Left renal cortex interstitium (tissue), 4 donors: ENCODE measurements at places on chromosomes 16 and 17. TPM values are rescaled to one million over a fixed set of nuclear protein-coding genes. Genes with fewer than 3 reads are reported as not detected.

PLD2 gene
- polyA plus RNA-seq: 52.9 TPM

TANC2 gene
- polyA plus RNA-seq: 25.7 TPM

MPRIP gene
- polyA plus RNA-seq: 142 TPM

ST6GALNAC2 gene
- polyA plus RNA-seq: 9.5 TPM

GFOD2 gene
- polyA plus RNA-seq: 23.7 TPM

CD300E gene
- polyA plus RNA-seq: 0.32 TPM

KRT20 gene
- 0.20 TPM for polyA plus RNA-seq

HCRT gene
- 0.41 TPM for polyA plus RNA-seq

KRTAP4-4 gene
- polyA plus RNA-seq: not detected

TBX4 gene
- 0.23 TPM for polyA plus RNA-seq

DNA sequence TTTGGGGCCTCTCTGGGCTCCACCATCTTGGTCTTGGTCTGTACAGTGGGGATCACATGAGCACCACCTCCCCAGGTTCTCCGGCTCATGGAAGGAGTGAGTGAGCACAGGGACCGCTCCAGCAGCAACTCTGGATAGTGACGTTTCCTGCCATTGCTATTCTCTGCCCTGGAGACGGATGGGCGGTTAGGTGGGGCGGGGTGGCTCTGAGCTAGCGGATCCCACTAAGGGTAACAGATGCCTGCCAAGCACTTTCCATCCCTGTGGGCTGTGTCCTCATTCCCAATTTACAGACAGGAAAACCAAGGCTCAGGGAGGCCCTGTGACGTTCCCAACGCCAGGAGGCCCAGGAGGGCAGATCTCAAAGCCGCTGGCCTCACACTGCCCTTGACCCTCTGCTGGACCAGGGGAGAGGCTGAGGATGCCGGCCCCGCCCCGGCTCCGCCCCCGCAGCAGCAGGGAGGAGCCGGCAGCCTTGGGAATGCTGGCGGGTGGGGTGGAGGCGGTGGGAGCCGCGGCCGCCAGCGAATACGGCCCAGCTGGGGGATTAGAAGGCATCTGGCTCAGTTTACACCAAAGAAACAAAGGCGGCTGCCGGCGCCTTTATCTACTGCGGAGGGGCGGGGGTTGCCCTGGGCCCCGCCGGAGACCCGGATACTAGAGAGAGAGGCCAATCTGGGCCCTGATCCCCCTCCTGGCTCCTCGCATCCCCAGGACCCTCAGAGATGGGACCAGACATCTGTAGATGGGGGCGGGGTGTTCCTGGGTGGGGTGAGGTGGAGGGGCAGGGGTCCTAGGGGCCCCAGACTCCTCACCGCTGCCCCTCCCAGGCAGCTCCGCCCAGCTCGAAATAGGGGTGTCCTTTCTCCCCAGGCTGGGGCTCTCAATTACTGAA lies 122.3 kb upstream of the CIBAR2 start:
- DNase-seq: no peak

GRCh38 chr17:63150994-63151464 lies 185.0 kb downstream of the TANC2 start:
- DNase-seq: peak; percentile 49

GRCh38 chr17:8438441-8438840 lies 2.8 kb downstream of the NDEL1 start:
- DNase-seq: no peak

DNA sequence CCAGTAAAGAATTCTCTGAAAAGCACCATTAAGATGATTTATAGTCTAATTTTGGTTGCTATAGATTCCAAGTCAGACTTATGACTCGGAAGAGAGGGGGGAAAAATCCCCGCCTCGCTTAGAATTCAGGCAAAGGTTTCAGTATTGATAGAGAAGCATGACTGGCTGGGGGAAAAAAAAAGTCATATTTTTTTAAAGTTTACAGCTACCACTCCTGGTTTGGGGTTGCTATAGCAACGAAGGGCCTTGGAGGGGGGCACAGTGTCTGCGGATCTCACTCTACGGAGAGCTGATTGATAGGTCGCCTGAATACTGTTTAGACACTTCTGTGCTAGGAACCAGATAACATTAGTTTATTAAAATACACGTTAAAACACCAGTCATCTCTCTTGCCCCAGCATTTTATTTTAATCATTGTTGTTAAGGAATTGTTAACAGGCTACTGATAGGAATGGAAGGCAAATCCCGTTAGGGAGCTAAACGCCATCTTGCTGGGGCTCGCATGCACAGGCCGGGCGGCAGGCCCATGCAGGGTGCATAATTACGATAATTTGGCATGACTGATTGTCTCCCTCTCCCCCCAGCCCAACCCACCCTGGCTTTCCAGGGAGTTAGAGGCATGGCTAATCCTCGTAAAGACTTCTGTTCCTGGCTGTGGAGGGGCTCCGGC lies 380.0 kb upstream of the XYLT1 start:
- no peak for DNase-seq

DNA sequence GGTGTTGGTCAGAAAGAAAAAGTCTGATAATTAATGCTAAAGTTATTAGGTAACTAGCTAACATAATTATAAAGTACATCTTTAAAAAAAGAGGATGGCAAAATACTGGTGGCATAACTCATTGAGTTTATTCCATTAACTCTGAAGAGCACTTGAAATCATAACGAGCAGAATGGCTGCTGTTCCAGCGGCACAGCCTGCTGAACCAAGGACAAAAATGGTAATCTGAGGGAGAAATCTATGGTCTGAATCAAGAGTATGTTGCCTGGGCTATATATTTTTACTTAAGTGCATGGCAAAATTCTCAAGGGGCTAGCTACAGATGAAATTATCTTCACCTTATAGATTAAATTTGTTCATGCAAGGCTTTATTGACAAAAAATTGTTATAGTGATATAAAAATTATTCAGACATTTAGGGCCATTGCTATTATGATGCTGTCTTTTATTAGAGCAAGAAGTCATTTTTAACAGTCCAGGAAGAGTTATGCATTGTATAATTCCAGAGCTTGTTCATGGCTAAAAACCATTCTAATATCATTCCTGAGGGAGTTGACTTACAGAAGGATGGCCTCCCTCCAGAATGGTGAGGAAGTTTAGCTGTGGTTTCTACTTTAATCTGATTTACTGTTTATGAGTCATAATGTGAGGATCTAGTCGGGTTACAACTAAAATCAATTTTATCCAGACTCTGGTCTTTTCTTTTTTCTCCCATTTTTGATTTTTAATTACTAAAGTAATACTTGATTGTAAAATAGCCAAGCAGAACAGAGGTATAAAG lies 41.4 kb upstream of the ANKFN1 start:
- no peak for DNase-seq

DNA sequence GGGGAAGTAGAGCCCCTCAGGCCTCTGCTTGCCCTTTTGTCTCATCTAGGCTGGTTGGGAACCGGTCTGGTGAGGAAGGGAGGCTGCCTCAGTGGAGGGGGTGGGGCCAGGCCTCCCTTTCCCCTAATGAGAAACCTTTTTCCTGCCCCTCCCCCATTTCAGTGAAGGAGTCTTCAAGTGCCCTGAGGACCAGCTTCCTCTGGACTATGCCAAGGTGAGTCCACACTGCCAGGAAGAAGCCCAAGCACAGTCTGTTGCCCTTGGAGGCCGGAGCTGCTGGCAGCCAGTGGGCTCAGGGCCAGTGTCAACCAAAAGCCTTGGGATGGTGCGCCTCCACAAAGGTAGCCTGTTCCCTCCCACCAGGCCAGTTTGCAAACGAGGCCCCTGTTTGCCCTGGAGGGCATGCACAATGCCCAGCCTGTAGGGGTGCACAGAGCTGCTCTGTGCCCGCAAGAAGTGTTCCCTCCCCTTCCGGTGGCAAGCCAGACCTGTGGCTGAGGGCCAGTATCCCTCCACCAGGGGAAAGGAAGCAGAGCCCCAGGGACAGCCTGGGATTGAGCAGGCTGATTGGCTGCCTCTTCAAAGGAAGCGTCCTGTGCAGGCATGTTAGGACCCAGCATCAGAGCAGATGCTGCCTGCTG lies 3.4 kb downstream of the TRAF4 start:
- DNase-seq: no peak

DNA sequence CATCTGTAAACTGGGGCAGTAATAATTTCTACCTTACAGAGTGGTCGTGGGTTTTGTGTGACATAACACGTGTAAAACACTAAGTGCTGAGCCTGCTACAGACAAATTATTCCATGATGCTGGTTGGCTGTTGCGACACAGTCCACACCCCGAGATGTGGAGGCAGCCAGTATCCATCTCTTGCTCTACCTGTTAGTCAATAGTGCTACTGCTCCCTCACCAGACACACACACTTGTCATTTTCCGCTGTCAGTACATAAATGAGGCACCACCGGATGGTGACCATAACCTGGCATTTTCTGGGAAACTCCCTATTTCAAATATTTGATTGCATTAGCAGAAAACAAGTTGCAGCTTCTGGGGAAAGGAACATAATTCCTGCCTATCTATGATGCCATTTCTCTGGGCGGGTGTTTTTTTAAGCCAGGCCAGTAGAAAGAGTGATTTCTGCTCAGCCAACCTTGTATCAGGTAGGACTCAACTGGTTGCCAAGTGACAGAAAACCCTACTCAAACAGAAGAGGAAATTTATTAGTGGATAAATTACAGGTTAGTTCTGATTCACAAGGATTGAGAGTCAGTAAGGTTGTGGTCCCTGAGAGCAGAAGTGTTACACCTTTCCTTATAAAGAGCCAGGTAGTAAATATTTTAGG lies 24.1 kb downstream of the DNAJA2 start:
- DNase-seq: no peak

GRCh38 chr17:28807925-28808634 lies 34.5 kb downstream of the FAM222B start:
- DNase-seq: no peak

GRCh38 chr16:53357955-53358354 lies 76.3 kb upstream of the RBL2 start:
- DNase-seq: no peak

DNA sequence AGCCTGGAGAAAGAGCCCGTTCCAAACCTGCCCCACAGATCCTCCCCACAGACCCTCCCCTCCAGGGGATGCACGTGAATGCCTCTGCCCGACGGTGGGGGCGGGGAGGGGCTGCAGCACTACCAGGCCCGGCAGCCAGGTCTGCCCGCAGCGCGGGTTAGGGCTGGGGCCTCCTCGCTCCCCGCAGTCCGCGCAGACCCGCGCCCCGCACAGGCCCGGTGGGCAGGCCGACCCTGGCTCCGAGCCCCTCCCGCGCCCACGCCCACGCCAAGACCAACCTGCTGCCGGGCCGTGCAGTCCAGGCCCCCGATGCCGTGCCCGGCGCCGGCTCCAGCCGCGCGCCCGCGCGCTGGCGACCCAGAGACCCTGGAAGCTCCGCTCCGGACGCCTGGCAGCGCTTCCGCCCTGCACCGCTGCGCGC lies at the start of gene RPUSD1:
TSS of gene RPUSD1 (minus strand) at position 404 of the 421 bp plus-strand sequence. CDS start 644 bp downstream, outside the sequence.
- no peak for DNase-seq

- DNase-seq: no peak
Observed at GRCh38 chr16:76346210-76346609, 69.0 kb downstream of the CNTNAP4 start.

GRCh38 chr17:54945671-54946070 lies 22.8 kb downstream of the COX11 start:
- DNase-seq: no peak

DNA sequence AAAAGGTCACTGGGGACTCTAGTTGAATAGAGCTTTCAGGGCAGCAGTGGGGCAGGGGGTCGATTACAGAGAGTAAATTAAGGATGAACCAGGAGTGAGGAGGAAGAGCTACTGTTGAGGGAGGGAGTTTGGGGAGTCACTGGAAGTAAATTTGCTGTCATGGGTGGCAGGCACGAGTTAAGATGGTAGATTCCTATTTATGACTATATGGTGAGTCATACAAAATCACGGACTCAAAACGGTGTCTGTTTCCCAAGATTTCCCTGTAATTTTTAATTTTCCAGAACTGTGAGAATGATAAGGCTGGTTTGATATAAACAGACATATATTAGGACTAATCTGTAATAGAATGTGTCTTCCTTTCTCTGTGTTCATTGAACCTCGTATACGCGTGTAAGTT lies 287.6 kb upstream of the GOT2 start:
- no peak for DNase-seq

DNA sequence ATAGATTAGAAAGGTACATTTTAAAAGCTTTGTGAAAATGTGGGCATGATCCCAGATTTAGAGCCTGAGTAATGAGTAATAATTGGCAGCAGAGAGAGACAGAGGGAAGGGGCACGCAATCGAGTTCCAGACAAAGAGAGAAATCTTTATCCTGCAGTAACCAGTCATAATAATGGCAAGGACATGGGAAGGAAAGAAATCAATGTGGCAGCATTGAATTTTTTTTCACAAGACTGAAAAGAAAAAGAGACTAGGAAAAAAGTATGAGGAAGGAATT lies 790.8 kb upstream of the SOX9 start:
- DNase-seq: no peak

- no peak for DNase-seq
Observed at GRCh38 chr16:74271872-74272271, 24.7 kb upstream of the PSMD7 start.

GRCh38 chr16:3129137-3130131 lies 5.4 kb upstream of the ZNF213 start:
- DNase-seq: no peak

- DNase-seq: no peak
Observed at GRCh38 chr17:34386697-34387550, 23.9 kb upstream of the CCL1 start.

DNA sequence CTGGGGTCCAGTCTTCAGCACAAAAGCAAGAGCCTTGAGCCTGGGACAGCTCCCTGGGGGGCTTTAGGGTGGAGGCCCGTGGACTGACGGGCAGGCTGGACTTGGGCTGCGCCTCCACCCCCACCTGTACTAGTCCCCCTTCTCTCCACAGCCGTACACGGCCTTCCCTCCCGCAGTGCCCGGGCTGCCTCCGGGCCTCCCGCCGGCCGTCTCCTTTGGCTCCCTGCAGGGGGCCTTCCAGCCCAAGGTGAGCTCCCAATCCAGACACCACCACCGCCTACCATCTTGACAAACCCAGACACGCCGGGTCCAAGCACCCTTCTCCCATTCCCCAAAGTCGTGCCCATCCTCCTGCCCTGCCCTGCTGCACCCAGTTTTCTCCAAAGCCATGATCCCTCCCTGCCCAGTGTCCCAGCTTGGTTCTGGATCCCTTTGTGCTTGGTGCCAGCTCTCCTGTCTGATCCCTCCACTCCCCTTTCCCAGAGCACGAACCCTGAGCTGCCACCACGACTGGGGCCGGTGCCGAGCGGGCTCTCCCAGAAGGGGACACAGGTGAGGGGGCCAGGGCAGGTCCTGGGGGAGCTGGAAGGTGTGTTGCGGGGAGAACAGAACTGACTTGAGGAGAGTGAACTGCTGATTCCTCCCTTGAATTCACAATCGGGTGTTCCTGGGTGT lies 7.1 kb downstream of the FBRS start:
- no peak for DNase-seq

DNA sequence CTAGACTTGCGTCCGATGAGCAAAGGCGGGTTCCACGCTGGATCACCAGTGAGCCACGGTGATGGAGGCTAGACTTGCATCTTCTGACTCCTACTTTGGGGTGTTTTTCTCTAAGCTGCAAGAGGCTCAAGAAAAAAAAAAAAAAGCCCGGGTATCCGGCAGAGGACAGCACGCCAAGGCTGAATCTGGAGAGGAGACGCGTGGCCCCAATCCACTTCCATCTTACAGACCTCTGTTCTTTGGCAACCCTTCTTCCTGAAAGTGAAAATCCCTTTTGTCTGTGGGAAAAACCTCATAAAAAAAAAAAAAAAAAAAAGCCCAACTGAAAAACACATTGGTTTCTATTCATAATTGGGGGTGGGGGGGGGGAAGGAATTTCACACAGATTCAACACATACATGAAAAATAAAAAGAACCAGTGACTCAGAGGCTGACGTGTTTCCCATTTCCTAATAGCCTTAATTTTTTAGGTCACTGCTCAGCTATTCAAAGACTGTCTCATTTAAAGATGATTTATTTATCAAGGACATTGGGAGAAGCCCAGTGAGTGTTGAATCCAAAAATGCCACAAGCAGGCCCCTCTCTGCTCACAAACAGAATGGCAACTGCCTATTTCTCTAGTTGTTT lies 258.3 kb downstream of the FOXL1 start:
- DNase-seq: no peak
